ENCODE measurements at places on chromosomes 1 and 21. TPM values are rescaled to one million over a fixed set of nuclear protein-coding genes. Genes with fewer than 3 reads are reported as not detected.

- DNase-seq = no peak
Observed at GRCh38 chr21:29144736-29145353, 14.4 kb downstream of the MAP3K7CL start.

The CBR1 gene
- 34.8 TPM for total RNA-seq

GRCh38 chr1:203056012-203056411 is 29.7 kb downstream of the PPFIA4 start:
- DNase-seq = no peak

DNA sequence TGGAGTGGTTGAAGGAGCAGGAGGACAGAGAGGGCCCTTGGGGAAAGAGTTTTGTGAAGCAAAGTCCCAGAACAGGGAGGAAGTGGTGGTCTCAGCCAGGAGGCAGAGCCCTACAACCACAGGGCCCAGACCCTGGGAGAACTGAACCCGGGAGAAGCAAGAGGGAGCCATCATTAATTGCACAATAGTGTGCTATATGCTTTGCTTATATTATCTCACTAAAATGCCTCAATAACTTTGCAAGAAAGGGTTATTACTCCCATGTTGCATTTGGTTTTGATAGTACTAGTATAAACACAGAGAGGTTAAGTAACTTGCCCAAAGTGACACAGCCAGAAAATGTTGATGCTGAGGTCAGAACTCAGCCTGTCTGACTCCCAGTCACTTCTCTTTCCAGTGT is 124.3 kb downstream of the FOXD2 start:
- DNase-seq = no peak

DNA sequence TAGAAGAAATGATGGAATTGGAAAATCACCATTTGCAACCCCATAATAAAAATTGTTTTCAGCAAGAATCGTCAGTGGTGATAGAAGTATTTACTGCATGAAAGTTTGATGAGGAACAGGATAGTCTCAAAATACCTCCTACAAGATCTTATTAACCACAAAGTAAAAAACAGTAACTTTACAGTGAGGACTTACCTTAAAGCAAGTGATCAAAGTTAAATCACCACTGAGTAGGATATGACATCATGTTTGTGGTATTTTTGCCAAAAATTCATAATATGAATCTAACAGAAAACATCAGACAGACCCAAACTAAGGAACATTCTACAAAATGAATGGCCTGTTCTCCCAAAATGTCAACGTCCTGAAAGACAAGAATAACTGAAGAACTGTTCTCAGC is 19.9 kb downstream of the ALDH9A1 start:
- DNase-seq = no peak

GRCh38 chr1:109094377-109094803 is 3.8 kb downstream of the TMEM167B start:
- DNase-seq = no peak

GRCh38 chr1:207841293-207841692 is 69.6 kb downstream of the CD34 start:
- DNase-seq = no peak

DNA sequence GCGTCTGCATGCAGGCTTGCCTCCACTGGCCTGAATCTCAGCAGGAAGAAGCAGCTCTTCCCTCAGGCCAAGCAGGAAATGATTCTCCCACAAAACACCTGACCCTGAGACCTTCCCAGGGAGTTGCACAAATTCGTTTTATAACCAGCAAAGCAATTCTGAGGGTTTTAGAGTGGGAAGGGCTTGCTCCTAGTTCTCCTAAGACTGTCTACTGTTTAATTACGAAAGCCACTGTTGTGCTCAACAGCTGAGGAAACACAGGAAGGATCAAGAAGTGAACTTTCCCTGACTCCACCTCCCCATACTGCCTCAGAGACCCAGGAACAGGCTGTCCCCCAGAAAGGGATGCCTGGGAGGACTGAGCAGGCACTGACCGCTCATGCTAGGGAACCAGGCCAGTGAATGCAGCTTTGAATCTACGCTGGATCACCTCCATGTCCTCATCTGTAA is 37.0 kb upstream of the PUM1 start:
- DNase-seq = no peak

The CA14 gene
- total RNA-seq = 8.7 TPM

The DENND2C gene
- 3.1 TPM for total RNA-seq

DNA sequence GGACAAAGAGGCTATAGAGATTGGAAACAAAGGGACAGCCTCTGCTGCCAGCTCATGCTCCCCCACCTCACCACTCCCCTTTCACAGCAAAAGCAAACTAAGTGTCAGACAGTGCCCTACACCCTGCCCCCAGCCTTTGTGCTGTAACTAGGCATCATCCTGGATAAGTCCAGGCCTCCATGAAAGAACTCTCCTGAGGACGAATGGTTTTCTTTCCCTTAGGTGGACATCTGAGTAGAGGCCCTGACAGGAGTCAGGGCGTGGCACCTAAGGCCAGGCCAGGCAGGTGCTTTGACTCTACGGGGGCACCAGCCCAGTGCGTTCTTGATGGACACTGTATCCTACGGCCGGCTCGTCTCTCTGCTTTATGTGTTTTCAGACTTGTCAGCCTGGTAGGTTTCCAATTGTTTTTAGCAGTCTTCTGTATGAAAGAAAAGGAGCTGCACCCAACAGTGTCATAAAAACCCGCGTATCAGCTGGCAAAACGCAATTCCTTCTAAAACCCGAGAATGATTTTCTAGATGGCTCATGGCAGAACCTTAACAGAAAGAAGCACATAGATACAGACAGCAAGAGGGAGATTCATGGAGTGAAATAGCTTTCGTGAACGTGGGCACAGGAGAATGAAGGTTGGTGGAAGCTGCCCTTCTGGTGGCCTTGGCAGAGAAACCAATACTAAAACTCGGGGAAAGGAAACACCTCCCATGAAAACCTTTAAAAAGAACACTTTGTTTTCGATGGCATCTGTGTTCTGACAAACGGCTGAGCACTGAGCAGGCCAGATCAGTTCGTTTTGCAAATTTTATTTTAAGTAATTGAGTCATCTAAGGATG is 51.7 kb upstream of the AJAP1 start:
- no peak for DNase-seq

DNA sequence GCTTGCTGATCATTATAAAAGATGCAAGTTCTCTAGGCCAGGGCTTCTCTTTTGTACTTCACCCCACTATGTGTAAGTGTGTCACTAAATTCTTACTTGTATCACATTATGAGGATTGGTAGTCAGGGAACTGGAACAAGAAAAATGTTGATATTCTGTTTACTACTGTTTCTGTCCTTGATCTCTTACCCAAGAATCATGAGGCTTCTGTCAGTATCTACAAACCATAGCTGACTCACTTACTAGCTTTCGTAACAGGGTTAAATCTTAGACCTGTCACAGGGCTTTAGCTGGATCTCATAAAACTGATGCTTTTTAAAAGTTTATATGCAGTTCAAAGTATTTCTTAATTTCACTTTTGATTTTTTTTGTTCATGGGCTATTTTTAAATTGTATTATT is 681.2 kb downstream of the PLPP3 start:
- DNase-seq = no peak

DNA sequence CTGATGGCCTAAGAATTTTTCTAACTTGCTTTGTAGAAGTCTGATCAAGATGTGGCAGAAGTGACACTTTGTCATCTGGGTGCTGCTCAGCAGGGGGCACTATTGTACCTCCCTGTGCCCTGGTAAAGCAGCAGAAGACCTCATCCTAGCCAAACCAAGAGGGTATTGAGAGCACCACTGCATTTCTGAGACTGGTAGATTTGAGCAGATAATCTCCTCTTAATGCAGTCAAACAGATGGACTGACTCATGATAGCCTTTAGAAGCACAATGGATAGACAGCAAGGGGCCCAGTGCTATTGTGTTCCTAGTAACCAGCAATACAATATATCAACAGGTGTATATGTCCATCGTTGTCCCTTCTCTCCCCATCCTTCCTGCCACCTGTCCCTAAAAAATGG is 5.7 kb downstream of the TPM3 start:
- DNase-seq = no peak

DNA sequence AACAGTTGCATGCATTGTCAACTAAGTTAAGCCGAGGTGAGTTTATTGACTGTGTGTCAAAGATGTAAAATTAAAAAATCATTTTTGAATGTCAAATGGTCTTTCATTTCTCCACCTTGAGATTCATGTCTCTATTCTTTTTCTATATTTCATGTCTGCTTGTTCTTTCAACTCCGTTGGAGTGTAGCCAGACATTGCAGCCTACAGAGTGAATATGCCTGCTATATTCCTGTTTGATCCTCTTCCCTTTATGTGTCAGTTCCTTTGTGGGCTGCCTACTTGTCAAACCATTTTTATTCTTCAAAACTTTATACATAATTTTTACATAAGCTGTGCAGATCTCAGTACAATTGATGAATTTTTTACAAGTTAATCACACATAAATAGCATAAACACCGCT is 1325.8 kb upstream of the PRMT6 start:
- no peak for DNase-seq

GRCh38 chr1:215417122-215417521 is 150.0 kb upstream of the KCTD3 start:
- DNase-seq = no peak

The THEM5 gene
- total RNA-seq = not detected

The TCEA3 gene
- 32.9 TPM for total RNA-seq

The GART gene
- total RNA-seq = 48.8 TPM

GRCh38 chr21:41801321-41802197 is 34.7 kb upstream of the RIPK4 start:
- DNase-seq = no peak

The KCNJ15 gene
- 1.3 TPM for total RNA-seq

DNA sequence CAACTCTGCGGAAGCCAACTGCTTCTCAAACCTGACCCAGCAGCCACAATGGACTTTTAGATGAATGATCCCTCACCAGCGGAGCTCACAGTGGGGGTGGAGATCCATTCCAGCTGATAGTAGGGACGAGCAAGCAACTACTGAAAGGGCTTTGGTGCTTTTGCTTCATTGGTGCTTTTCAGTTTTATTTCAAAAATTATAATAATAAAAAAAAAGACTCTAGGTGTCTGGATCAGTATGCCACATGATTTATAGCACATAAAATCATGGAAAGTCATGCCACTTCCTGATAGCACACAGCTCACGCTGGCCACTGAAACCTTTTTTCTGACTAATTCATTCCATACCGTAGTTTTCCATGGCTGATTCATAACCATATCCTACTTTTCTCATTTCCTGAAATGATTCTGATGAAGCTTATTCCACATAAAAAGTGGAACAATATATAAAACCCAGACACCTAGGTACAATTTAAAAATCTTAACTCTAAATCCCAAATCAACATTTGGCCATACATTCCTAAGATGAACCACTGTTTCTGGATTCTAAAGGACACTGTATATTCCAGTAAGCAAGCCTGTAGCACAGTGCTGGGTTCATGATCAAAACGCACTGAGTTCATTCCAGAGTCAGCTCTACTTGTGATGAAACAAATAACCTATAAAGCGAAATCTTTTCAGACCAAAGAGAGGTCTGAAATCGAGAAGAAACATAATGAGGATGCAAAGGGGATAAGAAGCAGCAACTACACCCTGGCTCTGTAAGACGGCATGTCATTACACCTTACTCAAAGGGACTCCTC is 41.3 kb upstream of the KCNE1 start:
- DNase-seq = no peak

The NTPCR gene
- 58.4 TPM for total RNA-seq

The HFM1 gene
- total RNA-seq = 3.5 TPM

The GCSAML gene
- total RNA-seq = not detected

- DNase-seq = no peak
Observed at GRCh38 chr21:16195538-16195910, 465.7 kb downstream of the USP25 start.

DNA sequence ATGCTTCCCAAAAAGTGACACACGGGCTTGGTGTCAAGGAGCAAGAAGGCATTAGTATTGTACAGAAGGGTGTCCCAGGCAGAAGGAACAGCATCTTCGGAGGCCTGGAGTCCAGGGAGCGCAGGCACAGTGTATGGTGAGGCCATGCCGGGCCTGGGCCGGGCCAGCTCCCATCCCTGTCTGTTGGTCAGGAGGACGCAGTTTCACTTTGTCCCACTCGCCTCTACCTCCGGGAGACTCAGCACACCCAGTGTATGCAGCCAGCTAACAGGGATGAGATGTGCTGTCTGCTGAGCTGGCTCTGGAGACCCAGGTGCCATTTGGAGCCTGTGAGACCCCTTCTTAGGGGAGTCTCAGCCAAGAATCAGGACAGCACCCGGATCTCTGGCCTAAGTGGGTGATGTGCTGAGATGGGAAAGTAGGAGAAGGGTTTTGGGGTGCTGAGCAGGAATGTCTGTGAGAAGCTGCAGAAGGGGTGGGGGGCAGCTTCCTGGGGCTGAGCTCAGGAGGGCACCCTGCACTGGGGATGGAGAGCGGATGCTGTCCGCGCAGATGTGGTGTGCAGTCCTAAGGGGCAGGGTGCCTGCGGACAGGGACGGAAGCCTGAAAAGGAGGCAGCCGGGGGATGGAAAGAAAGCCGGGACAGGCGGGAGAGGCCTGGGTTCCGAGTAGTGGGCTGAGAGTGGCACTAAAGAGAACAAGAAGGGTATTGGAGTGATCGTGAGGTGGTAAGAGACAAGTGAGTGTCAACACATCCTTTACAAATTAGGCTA is 25.7 kb downstream of the DMRTB1 start:
- no peak for DNase-seq

The DYNLT5 gene
- 1.9 TPM for total RNA-seq

The CRNN gene
- not detected for total RNA-seq

DNA sequence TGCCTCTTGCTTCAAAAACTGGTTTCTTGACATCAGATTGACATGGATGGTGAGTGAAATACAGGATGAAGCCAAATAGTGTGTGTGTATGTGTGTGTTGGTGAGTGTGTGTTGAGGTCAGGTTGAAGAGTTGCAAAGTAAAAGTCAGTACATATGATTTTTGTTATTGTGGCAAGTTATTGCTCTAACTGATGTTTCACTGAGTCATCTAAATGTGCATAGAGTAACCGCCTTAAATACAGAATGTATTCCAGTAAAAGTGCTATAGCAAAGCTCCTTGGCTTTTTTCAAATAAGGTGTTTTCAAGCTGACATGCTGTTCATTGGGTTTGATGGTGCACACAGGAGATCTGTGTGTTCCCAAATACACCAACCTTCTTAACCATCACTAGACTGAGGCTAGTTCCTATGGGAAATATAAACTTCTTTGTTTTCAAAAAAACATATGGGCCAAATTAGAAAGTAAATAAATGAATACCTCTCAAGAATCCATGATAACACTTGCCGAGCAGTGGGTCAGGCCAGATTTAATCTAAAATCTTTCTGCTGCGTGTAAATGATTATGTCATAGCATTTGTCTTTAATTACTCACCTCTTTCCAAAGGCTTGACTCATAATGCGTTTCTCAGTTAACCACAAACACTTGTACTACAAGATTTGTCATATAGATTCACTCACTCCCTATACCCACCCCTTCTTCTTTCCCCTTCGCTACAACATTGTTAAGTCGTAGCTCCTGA is 151.1 kb downstream of the LYPLAL1 start:
- DNase-seq = no peak

The PADI3 gene
- not detected for total RNA-seq

DNA sequence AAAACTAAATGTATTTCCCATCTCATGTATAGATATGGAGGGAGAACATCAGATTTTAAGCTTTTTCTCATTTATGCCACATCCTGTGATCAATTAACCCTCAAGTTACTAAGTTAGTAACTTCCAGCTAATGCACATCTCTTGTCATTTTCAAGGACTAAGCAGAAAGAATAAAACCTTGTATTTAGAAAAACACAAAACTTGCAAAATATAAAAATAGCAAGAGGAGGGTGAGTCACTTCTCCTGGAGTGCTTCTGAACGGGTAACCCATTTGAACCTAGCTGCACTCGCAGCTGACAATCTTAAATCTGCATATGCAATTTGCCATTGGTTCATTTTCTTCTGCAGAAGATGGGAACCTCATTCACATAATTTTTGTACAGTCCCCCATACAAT is 500.5 kb downstream of the SETD4 start:
- DNase-seq = no peak
